Skin of body (tissue), 3 donors: ENCODE measurements at places on chromosomes 6 and 20. TPM values are rescaled to one million over a fixed set of nuclear protein-coding genes. Genes with fewer than 3 reads are reported as not detected.

Gene TULP1
- total RNA-seq = 0.39 TPM

Gene MLN
- not detected for total RNA-seq

Gene ANKEF1
- total RNA-seq = 1.3 TPM

Gene NOX3
- not detected for total RNA-seq

Gene GZF1
- total RNA-seq = 17.3 TPM

Gene PRL
- 0.39 TPM for total RNA-seq

GRCh38 chr6:167708501-167709094, 118.1 kb upstream of the AFDN start:
- DNase-seq = no peak

DNA sequence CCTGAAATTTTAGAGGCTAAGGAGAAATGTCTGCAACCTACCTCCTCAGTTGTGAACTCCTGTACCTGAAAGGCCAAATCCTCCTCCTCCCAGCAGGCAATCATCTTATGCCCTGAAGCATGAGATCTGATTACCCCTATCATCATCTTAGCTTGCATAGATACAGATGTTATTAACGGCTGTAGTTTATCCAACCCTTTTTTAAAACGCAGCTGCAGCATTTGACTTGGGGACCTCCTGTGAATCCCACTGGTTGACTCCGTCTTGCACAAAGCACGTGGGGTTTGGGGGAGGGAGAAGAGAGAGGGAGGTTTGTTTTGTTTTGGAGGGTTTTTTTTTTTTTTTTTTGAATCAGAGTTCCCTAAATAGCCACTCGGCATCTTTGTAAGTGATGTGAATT, 5.8 kb upstream of the NR2E1 start:
- DNase-seq = no peak

DNA sequence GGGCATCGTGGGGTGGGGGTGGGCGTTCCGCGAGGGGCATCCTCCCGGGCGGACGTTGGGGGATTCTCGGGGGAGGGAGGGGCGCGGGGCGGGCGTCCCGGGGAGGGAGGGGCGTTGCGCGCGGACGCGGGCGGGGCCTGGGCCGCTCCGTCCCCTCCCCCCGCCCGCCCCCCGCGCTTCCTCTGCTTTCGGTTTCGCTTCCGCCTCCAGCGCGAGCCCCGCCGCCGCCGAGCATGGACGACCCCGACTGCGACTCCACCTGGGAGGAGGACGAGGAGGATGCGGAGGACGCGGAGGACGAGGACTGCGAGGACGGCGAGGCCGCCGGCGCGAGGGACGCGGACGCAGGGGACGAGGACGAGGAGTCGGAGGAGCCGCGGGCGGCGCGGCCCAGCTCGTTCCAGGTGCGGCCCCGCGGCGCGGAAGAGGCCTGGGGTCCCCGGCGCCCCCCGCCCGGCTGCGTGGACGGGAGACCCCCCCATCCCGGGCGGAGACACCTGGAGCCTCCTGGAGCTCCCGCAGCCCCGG, at the start of gene OGFR:
TSS of gene OGFR (plus strand) at position 209 of the 528 bp plus-strand sequence. CDS start at position 234, 25 bp downstream.
- DNase-seq = peak; percentile 43

- no peak for DNase-seq
Observed at GRCh38 chr6:132708771-132709170, 5.1 kb downstream of the VNN1 start.

DNA sequence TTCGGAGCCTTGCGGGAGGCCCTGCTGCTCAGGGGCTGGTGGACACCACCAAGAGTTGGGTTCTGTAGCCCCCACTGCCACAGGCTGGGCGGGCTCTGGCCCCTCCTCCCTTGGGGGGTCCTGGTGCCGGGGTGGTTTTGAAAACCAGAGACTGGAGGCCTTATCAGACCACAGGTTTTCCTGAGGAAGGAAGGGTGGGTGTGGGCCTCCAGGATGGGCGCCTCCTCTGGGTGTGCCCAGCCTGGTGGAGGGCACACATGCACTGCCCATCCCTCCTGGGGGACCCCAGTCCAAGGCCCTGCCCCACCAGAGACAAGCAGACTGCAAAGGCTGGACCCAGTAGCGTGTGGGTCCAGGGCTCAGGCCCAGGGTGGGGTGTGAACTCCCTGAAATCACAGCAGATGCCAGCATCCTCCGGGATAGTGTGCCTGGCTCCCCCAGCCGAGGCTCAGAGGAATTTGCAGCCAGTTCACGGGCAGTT, 13.5 kb upstream of the ZBTB46 start:
- DNase-seq = no peak

- DNase-seq = no peak
Observed at GRCh38 chr6:68144667-68145066, 490.4 kb upstream of the ADGRB3 start.

- peak; percentile 48 for DNase-seq
Observed at GRCh38 chr6:150641398-150642139, 41.9 kb downstream of the PLEKHG1 start.

- no peak for DNase-seq
Observed at GRCh38 chr6:3771407-3772011, 20.0 kb upstream of the PXDC1 start.

- no peak for DNase-seq
Observed at GRCh38 chr6:130666786-130667185, 160.4 kb upstream of the SMLR1 start.
